ENCODE measurements at places on chromosomes 2 and 18. TPM values are rescaled to one million over a fixed set of nuclear protein-coding genes. Genes with fewer than 3 reads are reported as not detected.

Gene KCNF1
- 0.16 TPM for total RNA-seq

Gene LINC00305
- total RNA-seq, result not detected

Gene EFR3B
- total RNA-seq, result 0.26 TPM

DNA sequence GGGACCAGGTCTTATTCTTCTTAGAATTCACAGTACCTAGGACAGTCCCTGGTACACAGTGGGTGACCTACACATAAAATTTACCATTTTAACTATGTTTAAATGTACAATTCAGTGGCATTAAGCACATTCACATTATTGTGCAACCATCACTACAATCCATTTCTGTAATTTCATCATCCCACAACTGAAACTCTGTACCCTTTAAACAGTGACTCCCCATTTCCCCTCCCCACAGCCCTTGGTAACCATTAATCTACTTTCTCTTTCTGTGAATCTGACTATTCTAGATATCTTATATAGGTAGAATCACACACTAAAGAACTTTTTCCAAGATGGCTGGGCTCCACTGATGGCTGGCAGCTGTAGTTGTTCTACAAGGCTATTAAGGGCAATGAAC lies 41.6 kb downstream of the GFPT1 start:
- no peak for DNase-seq

GRCh38 chr2:128289439-128289838 lies 29.2 kb downstream of the HS6ST1 start:
- DNase-seq, result peak; percentile 41
